Sciatic nerve (tissue), 2 donors: ENCODE measurements at places on chromosomes 2 and 18. TPM values are rescaled to one million over a fixed set of nuclear protein-coding genes. Genes with fewer than 3 reads are reported as not detected.

Gene PRKAG3
- 0.49 TPM for total RNA-seq

Gene FIGN
- total RNA-seq: 22.2 TPM

Gene FAHD2B
- total RNA-seq: 32.8 TPM

Gene NCKAP5
- 10.5 TPM for total RNA-seq

Gene RAD51AP2
- total RNA-seq: not detected

Gene INO80C
- total RNA-seq: 27.5 TPM

Gene TNS1
- 703 TPM for total RNA-seq

Gene SPEG
- total RNA-seq: 7.2 TPM

Gene ZBTB7C
- 44.2 TPM for total RNA-seq
